Cardiac septum (tissue), 1 donor: ENCODE measurements at places on chromosomes 13 and 19. TPM values are rescaled to one million over a fixed set of nuclear protein-coding genes. Genes with fewer than 3 reads are reported as not detected.

BRSK1 gene
- total RNA-seq: 8.8 TPM

KLF2 gene
- total RNA-seq: 44.6 TPM

GRCh38 chr13:37109051-37109678, 3.7 kb upstream of the CSNK1A1L start:
- no peak for DNase-seq

GRCh38 chr13:110132225-110132982, 174.6 kb downstream of the COL4A1 start:
- no peak for DNase-seq

PROZ gene
- not detected for total RNA-seq

DNA sequence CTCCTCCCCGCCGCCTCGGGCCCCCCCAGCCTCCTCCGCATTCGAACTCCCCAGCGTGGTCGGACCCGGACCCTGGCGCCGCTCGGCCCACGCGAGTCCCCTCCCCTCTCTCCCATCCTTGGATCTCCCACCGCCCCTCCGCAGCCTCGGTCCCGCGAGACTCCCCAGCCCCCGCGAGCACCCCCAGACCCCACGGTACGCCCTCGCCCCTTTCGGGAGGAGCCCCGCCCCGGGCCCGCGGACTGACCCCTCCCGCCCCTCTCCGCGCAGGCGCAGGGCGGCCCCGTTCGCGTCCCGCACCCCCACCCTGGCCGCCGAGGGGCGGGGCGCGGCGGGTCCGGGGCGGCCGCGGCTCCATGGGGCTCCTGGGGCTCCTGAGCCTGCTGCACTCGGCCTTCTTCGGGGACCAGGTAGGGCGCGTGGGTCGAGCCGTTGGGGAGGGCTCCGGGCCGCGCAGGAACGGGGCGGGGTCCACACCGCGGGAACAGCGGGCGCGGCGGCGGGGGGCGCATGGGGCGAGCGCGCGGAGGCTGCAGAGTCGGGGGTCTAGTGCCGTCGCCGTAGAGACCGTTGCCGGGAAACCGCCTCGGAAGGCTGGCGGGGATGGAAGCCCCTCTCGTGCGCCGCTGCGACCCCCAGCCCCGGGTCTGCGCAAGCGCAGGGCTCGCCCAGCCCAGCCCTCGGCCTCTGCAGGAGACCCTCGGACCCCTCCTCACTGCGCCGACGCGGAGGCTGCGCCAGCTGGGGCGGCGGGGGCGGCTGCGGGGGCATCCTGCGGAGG, 3.8 kb upstream of the APC2 start:
- DNase-seq: no peak

GPR108 gene
- total RNA-seq: 22.5 TPM

- no peak for DNase-seq
Measured at GRCh38 chr19:58474291-58474996, 1.7 kb upstream of the ZNF446 start.

FBXO27 gene
- total RNA-seq: 15.3 TPM

DNA sequence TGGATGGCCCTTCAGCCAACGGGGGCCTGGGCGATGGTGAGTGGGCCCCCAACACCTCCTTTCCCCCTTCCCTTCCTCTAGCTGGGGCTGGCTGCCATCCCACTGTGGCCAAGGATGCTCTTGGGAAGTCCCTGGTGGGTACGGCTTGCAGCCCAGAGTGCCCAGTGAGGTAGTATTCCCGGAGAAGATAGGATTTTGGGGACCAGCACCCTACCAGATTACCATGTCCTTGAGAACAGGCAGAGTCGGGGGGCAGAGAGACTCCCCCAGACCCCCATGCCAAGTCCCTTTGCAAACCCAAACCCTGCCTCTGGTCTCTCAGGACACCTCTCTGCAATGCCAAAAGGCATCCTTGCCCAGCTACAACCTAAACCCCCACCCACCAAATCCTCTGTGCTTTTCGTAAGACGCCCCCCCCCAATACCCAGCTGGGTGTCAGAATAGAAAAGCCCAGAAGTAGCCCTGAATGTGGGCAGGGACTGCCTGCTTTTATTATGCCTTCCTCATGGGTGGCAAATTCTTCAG, 1.7 kb downstream of the HIF3A start:
- no peak for DNase-seq

OXGR1 gene
- not detected for total RNA-seq

DNA sequence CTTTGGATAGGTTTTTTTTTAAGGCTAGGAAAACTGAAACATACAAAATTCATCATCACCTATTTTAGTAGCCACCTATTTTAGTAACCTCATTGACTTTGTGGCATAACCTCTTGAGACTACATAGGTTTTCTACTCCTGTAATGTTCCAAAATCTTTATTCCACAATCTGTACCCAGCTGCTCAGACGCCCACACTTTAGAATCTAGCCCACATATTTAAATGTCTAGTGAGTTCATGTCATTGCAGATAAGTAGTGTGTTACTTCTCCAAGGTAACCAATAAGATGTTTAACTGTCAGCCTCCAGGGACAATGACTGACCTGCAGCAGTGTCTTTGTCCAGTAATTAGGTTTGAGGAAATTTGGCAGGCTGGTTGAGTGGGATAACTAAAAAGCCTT, 330.2 kb downstream of the MZT1 start:
- no peak for DNase-seq

FBXO46 gene
- total RNA-seq: 8.2 TPM

DNA sequence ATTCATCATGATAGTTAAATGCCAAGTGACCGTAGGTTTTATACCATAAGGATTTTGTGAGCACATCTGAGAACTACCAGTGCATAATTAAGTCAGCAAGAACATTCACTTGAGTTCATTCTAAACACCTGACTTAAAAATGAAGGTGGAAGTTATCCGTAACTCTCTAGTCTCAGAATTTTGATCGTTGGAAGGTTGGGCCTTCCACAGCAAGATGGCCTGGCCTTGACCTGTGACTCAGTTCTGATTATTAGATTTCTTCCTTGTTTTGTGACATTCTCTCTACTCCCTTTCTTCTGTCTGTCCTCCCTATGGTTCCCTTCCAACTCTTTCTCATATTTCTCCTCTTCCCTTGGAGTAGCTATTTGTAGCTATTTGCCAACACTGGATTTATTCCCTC, 20.0 kb upstream of the WDFY2 start:
- DNase-seq: no peak

DNA sequence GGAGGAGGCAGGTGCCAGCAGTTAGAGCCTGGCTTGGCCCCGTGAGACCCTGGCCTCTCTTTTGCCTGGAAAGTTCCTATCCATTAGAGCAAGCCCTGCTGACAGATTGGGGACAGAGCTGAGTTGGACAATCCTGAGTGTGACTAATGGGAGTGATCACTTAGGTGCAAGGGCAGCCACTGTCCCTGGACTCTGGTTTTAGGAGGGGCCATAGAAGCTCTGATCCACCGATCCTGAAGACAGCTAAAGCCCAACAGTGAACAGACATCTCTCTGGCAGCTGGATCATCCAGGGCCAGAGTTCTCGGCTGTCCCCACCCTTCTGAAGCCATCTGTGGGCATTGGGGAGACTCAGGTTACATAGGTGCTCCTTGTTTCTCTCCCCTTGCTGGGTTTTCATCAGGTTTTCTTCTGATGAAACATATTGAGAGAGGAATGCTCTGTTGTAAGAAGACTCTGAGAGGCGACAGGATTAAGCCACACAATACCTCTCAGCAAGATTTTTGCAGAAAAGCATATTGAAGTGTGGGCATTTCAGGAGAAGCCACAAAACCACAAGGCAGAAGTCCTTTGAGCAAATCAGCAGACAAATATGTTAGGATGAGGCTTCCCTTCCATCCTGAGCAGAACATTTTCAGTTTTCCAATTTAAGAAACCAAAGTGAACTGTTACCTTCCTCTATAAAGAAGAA, 288.0 kb upstream of the MAB21L1 start:
- no peak for DNase-seq

DNA sequence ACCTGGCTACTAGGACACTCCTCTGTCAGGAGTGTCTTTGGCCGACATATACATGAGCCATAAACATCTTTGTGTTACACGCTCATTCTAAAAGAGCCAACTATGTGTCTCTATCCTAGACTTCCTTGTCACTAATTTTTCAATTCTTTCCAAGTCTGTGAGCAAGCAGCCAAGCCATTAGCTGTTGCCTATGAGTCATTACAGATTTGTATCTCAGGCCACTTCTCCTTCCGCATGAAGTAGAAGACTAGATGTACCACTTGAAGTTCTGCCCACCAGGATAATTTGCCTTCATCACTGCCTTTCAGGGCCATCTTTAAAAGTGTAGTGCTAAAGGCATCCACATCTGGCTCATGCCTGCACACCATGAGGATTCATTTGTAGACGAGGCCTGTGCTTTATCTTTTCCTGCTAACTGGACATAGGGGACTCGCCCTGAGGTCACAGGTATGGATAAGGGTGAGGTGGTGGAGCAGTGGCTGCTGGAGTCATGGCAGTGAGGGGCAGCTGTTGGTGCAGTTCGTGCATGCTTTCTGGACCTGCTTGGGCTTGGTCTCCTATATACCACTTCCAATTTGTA, 126.1 kb upstream of the KL start:
- no peak for DNase-seq

GRCh38 chr13:47337781-47338507, 441.1 kb upstream of the HTR2A start:
- DNase-seq: no peak

GRCh38 chr13:32594157-32594738, 8.0 kb downstream of the PDS5B start:
- DNase-seq: no peak

DNA sequence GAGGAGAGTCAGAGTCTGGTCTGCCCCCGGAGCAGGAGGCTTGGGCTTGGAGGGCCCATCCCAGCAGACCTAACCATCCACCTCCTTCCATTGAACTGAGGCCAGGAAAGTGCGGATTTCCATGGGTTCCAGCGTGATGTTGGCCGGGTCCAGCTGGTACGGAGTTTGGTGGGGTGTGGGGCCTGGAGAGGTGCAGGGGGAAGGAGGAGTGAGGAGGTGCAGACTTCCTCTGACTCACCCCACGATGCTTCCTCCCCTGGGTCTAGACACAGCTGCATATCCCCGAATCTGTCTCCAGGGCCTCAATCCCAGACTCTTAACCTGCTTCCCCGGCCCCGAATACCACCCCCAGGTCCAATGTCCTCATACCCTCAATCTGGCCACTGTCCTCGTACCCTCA, 20.0 kb downstream of the MAN2B1 start:
- no peak for DNase-seq

GRCh38 chr13:113083402-113084061, 22.1 kb upstream of the F7 start:
- DNase-seq: no peak

DAND5 gene
- total RNA-seq: 11.4 TPM

VSTM2B gene
- not detected for total RNA-seq

DNA sequence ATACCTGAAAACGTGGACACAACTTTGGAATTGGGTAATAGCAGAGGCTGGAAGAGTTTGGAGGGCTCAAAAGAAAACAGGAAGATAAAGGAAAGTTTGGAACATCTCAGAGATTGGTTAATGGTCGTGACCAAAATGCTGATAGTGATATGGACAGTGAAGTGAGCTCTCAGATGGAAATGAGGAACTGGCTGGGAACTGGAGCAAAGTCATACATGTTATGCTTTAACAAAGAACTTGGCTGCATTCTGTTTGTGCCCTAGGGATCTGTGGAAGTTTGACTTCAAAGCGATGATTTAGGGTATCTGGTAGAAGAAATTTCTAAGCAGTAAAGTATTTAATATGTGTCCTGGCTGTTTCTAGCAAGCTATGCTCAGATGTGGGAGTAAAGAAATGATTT, 136.2 kb downstream of the DNAJC3 start:
- no peak for DNase-seq

BCL2L12 gene
- 8.9 TPM for total RNA-seq

DNA sequence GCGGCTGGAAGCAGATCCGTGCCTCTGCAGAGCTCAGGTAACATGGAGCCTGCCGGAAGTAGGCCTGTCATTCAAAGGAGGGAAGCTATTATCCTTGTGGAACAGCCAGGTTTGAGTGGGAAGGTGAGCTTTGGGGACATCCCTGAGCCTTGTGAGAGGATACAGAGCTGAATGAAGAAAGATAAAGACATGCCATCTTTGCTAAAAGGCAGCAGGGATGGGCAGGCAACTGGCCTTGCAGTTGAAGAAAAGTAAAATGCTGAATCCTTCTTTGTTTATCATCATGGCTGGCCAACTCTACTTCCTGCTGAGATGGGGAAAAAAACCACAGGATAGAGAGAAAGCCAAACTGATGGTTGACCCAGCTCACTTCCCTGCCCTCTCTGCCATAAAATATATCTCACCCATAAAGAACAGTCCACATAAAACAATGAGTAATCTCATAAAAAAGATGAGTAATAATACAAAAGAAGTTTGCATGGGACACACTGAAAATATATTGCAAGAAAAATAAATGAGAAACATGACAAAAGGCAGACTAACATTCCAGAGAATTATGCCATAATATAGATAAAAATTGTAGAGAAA, 226.3 kb downstream of the DLEU7 start:
- DNase-seq: no peak

GRCh38 chr19:6733338-6734095, 3.9 kb downstream of the GPR108 start:
- DNase-seq: no peak

MCEMP1 gene
- 0.54 TPM for total RNA-seq
